ENCODE measurements at places on chromosomes 2 and 18.

DNA sequence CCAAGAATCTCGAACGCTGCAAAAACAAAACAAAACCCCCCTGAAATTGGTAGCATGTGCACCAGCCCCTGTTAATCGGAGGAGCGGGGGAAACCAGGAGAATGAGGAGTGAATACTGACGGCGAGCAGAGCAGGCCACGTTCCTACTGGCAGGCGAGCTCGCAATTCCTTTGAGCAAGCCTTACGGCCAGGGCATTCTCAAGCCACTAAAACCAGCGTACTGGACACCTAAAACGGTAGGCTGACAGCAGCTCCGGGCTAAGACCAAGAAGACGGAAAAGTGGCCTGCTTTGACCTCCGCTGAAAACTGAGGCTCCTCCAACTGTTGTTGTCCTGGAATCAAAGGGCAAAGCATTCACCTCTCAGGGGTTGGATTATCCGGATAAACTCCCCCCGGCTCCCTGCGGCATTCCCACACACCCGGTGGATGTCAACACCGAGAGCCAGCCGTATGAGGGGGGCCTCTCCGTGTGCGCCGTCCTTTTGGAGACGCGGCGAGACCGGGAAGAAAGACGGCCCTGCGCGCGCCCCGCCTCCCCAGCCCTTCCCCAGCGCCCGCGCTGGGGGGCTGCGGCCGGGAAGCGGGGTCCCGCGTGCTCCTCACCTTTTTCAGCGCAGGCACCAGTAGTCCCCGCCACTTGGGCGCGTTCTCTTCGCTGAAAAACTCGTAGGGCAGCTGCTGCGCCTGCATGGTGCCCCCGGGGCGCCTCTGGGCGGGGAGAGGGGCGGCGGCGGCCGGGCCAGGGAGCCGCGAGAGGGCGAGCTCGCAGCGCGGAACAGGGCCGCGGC lies 925 bp downstream of the SOS1 start:
- DNase-seq: peak; percentile 53

- no peak for DNase-seq
Measured at GRCh38 chr2:142130111-142131009, 456 bp downstream of the LRP1B start.

GRCh38 chr18:75783566-75784281 lies 356.2 kb upstream of the SMIM21 start:
- no peak for DNase-seq

DNA sequence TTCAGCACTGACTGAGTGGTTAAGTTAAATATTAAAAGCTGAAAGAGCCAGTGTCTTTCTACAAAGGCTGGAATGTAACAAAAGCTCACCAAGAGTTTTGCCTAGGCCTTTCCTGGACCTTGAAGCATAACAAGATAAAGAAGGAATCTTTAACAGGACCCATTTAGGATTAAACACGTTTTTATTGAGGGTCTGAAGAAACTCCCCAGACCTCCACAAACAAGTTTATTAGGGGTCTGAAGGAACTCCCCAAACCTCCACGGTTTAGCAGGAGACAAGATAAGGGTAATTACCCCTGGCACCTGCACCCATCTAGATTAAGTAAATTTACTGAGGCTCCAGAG lies 104.0 kb downstream of the ACAA2 start:
- DNase-seq: no peak

DNA sequence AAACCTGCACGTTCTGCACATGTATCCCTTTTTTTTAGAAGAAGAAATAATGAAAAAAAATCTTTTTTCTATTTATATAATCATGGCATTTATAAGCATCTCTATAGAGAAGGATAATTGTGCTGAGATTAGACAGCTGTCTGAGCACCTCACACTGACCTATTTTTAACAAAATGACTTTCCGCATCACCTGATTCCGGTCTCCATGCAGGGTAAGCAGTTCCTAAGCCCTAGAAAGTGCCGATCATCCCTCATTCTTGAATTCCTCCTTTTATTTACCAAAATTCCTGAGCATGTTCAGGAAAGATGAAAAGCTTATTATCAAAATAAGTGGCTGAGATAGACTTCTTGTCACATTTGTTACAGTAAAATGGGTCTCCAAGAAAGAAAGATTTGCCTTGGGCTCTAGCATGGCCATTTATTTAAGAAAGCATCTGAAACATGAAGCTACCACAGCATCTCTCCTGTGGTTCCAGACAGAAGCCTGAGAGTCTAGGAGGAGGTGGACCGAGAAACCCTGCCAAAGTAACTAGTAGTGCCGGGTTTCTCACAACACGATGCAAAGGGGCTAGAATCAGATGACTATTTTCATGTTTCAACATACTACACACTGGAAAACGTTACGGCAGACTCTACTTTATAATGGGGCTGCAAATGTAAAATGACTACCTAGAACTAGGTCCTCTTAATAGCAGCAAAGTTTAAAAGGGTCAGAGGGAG lies 670 bp downstream of the GKN1 start:
- DNase-seq: no peak

DNA sequence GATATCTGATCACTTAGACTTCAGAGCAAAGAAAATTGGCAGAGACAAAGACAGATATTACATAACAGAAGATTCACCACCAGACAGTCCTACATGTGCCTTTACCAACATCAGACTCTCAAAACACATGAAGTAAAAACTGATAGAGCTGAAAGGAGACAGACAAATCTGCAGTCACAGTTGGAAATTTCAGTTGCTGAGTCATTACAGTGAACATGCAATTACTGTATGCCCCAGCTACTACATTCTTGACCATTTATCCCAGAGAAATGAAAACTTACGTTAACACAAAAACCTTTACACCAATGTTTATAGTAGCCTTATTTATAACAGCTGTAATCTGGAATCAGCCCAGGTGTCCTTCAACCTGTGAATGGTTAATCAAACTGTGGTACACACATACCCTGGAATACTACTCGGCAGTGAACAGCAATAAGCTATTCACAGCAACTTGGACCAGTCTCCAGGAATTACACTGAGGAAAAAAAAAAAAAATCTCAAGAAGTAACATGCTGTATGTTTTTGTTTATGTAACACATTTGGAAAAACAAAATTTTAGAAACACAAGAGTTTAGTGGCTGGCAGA lies 7.5 kb upstream of the SCLY start:
- no peak for DNase-seq

Data from stimulated activated CD4-positive, alpha-beta T cell treated with anti-CD3 and anti-CD28 coated beads, Interleukin-15, amount 100 ng/mL, for 1 hour (primary cell).